Fibroblast of mammary gland (primary cell): ENCODE measurements at places on chromosomes 11 and 22.

- no peak for DNase-seq
These were observed 66.1 kb upstream of the OR5AN1 start for GRCh38 chr11:59292611-59293010.

DNA sequence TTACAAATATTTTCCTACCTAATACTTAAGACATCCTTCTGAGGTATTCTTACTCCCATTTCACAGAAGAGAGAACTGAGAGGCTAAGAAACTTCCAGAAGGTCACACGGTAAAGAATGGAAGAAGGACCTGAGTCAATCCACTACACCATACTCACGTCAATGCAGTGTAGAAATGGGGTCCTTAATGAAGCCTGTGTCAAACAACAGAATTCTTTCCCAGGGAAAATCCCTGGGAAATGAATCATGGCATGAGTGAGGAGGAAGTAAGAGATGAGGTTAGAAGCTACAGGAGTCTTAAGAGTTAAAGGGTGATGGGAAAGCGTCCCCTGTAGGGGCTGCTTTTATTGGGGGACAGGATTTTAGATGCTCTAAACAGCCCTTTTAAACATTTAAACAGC is 147.9 kb downstream of the C11orf91 start:
- no peak for DNase-seq

- no peak for DNase-seq
These were observed 68.7 kb downstream of the PRR5L start for GRCh38 chr11:36364551-36365325.

GRCh38 chr11:69647761-69648497 is 7.0 kb downstream of the CCND1 start:
- DNase-seq = no peak

DNA sequence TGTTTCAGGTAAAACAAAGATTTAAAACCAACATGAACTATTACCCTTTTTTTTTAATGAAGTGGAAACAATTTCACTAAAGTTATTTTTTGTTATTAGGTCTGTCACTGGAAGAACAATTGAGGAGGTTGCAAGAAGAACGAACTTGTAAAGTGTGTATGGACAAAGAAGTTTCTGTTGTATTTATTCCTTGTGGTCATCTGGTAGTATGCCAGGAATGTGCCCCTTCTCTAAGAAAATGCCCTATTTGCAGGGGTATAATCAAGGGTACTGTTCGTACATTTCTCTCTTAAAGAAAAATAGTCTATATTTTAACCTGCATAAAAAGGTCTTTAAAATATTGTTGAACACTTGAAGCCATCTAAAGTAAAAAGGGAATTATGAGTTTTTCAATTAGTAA is 30.9 kb downstream of the BIRC2 start:
- DNase-seq = no peak

DNA sequence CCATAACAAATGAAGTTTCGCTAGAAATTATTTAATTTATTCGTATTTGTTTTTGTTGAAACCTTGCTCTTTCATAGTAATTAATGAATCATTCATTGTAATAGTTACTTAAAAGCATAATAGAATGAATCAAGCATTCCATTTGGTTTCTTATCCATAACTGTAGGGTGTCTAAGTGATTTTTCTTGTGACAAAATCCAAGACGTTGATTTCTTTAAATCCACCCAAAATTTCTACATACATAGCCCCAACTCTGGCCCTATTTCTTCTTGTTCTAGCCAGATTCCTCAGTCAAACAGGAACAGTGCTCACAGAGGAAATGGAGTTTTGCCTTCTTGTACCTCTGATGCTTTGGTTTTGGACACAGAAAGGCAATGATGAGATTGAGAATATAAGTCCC is 25.5 kb downstream of the UBASH3B start:
- peak; percentile 25 for DNase-seq

DNA sequence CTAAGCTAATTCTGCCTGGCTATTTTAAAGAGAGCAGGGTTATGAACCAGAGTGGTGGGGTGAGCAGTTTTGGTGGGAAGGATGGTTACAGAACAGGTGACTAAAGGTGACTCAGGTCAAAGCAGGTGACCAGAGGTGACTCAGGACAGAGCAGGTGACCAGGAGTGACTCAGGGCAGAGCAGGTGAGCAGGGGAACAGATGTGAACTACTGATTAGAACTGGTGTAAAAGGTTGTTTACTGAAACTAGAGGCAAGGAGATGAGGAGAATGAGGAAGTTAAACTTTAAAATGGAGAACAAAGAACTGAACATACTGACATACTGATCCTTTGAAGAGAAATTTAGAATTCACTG is 15.4 kb upstream of the HYLS1 start:
- no peak for DNase-seq

- no peak for DNase-seq
These were observed 1530.4 kb downstream of the BRD1 start for GRCh38 chr22:48297296-48297695.

GRCh38 chr22:19039796-19040280 is 82.4 kb downstream of the DGCR2 start:
- no peak for DNase-seq

- no peak for DNase-seq
These were observed 7.5 kb downstream of the HMBS start for GRCh38 chr11:119091966-119092879.

DNA sequence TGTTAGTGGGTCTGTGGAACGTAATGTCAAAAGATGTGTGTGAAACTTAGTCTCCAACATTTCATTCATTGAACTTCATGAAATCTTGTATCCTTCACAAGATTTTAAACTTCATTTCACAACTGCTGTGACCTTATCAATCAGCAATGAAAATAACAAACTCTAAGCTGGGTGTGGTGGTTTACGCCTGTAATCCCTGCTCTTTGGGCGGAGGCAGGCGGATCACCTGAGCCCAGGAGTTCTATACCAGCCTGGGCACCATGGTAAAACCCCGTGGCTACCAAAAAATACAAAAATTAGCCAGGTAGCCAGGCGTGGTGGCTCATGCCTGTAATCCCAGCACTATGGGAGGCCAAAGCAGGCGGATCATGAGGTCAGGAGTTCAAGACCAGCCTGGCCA is 5.1 kb downstream of the CHKA start:
- no peak for DNase-seq

- DNase-seq = no peak
These were observed 315.3 kb upstream of the LUZP2 start for GRCh38 chr11:24181395-24182047.

- DNase-seq = no peak
These were observed 2.5 kb upstream of the TPST2 start for GRCh38 chr22:26592421-26592891.

DNA sequence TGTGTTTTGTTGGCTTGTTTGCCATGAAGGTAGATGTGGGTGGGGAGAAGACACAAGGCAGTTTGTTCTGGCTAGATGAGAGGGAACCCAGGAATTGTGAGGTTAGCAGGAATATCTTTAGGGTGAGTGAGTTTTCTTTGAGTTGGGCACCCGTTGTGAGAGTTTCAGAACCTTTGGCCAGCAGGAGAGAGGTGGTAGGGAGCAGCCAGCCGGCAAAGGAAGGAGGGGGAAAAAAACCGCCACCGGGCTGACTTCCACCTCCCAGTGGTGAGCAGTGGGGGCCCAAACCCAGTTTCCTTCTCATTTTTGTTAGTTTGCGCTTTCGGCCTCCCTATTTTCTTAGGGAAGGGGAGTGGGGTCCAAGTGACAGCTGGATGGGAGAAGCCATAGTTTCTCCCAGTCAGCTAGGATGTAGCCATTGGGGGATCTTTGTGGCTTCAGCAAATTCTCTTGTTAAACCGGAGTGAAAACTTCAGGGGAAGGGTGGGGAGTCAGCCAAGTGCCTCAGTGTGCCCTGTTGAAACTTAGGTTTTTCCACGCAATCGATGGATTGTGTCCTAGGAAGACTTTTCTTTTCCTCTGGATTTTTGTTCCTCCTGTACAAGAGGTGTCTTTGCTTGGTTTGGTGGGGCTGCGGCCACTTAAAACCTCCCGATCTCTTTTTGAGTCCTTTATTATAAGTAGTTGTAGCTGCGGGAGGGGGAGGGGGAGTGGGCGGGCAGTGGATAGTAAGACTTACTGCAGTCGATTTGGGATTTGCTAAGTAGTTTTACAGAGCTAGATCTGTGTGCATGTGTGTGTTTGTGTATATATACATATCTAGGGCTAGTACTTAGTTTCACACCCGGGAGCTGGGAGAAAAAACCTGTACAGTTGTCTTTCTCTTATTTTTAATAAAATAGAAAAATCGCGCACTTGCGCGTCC is 1.1 kb upstream of the GCAT start:
- peak; percentile 57 for DNase-seq

DNA sequence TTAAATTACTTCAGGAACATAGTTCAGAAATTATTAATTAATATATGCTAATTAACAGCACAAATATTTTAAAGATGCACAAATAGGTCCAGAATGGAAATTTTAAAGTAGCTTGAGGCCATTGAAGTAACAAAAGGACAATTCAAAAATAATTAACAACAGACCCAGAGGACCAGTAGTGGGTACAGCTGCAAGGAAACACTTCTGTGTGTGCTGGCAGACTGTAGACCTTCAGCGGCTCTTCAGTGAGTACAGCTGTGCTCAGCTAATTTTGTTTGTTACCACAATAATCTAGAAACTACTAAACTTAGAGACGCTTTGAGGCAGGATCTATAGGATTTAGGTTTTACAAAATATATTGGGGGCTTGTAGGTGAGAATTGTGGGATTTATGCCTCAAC is 103.8 kb downstream of the GRIA4 start:
- no peak for DNase-seq

DNA sequence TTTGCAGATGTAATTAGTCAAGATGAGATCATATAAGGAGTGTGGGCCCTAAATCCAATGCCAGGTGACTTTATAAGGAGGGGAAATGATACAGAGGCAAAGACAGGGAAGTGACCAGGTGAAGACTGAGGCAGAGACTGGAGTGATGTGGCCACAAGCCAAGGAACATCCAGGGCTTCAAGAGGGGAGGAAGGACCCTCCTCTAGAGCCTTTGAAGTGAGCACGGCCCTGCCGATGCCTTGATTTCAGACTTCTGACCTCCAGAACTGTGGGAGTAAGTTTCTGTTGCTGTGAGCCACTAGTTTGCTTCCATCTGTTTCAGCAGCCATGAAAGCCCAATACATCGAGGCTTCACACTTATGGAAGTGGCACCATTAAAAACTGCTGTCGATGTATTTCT is 78.7 kb downstream of the SHANK2 start:
- DNase-seq = no peak

DNA sequence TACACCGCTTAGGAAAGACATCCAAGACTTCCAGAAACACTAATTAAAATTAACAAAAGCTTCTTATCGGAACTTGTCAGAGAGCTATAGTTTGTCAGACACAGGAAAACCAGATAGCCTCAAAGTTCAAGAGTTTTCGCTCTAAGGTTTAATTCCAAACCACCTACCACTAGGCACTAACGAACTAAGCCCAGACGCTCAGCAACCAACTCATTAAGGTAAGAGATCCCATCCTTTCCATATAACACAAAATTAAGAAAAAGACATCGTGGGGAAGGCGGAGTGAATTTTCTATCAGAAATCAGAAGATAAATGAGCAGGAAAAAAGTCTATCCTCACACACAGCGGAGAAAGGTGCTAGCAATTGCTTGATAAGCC is 382 bp downstream of the IMMP1L start:
- no peak for DNase-seq

DNA sequence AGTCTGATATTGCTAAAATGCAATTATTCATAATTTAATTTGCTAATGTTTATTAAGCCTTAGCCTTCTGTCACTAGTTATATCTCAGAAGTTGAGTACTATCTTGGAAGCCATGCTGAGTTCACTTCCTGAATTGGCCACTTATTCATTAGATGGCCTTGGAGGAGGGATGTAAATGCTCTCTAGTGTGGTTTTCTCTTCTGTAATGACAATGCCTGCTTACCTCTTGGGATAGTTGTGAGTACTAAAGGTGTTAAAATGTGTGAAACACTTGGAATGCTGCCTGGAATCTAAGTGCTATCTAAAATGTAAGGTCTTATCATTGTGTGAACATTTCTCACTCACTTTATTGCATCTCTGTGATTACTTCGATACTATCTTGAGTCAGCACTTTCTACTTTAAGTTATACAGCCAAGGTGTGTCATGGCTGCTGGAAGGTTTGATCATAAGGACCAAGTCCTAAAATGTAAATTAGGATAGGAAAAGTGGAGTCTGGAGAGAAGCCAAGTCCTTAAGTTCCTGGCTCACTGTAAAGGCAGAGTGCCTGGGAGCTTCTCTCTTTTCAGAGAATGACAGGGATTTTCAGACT is 12.4 kb downstream of the GLYATL2 start:
- peak; percentile 19 for DNase-seq

- peak; percentile 25 for DNase-seq
These were observed 14.2 kb downstream of the SMPD1 start for GRCh38 chr11:6404342-6405051.

GRCh38 chr11:78995171-78995570 is 420.5 kb upstream of the NARS2 start:
- no peak for DNase-seq

DNA sequence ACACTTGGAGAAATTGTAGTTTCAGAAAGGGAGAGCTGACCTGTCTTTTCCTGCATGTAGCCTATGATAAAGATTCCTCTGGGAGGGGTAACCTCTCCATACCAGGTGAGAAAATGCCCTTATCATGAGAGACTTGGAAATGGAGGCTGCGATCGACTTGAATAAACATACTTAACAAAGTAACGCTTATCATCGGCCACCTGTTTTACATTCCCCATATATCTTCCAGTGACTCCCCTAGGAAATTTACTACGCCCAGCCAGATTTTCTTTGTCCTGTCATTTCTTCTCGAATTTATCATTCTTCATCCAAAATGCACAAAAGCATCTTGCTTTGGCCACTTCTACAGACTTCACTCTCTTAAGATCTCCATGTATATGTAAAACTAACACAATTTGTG is 143.5 kb downstream of the CCDC81 start:
- no peak for DNase-seq

DNA sequence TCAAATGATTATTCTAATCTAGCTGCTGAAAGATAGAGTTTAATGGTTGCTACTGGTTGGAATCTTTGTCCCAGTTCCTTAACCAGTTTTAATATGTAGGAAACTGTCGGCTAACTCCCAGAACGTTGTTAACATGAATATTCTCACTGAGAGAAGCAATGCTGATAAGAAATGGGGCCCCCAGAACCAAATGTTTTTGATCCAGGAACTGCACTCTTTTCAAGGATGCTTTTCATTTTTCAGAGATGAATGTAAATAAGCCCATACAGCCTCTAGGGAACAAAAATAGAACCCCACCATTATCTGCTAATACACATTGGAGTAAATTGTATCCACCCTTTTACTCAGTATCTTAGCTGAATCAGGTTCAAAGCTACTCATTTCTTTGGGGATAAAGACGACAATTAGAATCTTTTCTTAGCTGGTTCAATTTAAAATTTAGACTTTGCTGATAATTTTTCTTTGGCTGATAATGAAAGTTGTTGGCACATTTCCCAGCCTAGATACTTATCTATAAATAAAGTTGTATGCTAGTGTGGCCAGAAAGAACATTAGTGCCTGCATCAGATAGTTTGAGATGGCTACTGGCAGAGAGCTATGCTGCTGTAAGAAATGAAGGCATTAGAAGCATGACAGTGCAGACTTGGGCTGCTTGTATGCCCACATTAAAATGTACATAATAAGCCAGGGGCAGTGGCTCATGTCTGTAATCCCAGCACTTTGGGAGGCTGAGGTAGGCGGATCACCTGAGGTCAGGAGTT is 323.3 kb upstream of the PDGFD start:
- no peak for DNase-seq
